ENCODE measurements at places on chromosomes 13 and 19.

- DNase-seq, result no peak
Measured at GRCh38 chr19:17020385-17020784, 6.2 kb downstream of the CPAMD8 start.

DNA sequence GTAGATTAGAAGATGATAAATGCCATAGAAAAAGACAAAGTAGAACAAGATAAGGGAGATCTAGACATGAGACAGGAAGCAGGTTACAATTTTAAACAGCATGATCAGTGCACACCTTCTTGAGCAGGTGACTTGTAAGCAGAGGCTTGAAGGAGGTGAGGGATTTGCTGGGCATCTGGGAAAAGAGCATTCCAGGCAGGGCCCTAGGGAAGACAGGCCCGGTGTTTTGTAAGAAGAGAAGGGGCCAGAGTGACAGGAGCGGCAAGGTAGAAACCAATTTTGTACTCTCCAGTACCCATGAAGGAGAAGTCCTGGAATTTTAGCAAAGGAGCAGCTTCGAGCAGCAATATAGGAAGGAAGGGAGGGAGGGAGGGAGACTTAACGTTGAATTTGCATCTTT lies 296.5 kb downstream of the MZT1 start:
- DNase-seq, result no peak

DNA sequence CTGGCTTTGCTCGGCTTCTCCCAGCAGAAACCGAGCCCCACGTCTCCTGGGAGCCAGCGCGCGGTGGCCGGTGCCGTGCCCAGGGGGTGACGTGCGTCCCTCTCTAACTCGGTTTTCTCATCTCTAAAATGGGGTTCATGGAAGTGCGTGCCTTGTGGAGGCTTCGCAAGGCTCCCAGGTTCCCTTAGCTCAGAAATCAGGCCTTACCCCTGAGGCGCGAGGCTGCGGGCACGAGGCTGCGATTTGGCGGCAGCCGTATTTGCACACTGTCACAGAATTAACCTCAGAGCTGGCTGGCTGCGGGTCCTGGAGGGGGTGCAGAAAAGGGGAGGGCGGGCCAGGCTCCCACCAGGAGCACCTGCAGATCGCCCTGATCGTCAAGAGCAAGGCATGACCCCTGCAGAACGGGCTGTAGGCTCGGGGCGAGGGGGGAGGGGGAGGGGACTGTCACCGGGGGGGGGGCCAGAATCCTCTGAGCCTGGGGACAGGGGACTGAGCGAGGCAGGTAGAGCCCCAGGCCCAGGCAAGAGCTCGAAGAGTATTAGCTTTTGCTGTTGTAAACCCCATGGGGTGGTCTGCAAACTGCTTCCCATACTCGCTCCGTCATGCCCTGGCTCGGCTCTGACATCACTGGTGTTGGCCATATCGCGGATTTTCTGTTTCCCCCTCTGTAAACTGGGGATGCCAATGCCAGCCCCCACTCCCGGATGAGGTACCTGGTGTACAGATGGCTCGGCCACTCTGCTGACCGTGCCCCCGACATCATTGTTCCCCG lies 62.2 kb downstream of the CCNE1 start:
- no peak for DNase-seq

DNA sequence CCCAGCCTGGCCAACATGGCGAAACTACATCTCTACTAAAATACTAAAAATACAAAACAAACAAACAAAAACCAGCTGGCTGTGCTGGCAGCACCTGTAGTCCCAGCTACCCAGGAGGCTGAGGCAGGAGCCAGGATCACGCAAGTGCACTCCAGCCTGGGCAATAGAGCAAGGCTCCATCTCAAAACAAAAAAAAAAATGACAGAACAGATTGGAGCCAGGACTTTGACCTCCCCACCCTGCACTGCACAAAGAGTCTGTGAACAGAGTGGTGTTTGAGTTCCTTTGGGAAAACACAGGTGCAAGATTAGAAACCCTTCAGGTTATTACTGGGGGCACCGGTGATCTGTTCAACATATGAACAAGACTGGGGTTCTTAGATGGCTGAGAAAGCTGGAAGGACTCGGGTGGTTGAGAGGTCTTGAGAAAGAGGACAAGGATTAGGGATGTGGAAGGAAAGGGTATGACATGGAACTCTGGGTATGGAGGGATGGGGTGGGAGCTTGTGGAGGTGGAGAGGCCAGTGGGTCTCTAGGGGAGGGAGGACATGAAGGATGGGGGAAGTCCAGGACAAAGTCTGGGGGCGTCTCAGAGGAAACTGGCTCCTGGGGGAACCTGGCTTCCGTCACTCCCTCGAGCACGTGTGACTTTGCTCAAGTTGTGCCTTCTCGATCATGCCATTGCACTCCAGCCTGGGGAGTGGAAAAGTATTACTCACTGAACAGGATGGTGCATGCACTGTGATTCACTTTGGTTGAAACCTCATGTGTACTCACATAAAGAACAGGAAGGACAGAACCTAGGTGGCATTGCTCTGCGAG lies 25.9 kb downstream of the RCN3 start:
- peak; percentile 77 for DNase-seq

- DNase-seq, result no peak
Measured at GRCh38 chr19:963486-963951, 20.6 kb upstream of the WDR18 start.

DNA sequence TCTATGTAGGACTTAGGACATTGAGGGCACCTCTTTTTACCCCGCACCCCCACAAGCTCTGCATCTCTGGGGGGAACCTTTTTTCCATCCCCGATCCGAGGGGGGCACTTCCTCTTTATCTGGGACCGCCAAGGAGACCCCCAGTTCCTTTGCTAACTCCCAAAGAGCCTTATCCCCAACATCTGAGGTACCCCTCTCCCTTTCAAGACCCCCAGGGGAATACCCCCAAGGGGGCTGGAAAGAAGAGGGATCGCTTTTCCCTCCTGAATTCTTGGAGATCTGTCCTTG lies 1.1 kb downstream of the TNFSF9 start:
- DNase-seq, result no peak

GRCh38 chr19:616062-616700 lies 17.2 kb downstream of the POLRMT start:
- DNase-seq, result no peak

DNA sequence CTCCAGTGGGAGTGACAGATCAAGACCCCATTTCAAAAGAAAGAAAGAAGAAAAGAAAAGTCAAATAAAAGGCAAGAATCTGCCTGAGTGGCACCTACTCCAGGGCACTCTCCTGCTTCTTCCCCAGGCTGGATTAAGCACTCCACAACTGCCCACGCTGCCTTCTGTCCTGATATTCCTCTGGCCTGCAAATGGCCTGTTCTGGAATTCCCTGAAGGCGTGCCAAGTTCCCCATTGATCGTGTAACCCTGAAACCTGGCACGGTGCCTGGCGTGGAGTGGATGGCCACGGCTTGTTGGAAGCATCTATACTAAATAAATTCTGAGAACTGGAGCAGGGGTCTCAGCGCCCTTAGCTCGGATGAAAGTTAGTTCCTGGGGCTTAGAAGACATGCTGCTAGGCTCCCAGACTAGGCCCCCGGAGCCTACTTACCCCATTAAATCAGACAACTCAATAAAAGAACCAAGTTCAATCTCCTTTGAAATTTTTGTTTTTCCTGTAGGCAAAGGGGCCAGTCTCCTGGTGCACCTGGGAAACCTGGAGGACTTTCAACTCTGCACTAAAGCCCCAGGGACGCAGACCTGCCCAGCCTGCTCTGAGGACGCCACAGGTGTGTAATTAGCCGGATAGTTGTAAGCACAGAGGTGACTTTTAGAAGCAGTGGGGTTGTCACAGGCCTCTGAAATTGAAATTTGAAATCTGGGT lies 21.9 kb downstream of the ANKRD27 start:
- DNase-seq, result no peak

GRCh38 chr13:95480131-95480545 lies 72.4 kb upstream of the CLDN10 start:
- no peak for DNase-seq

Data from RWPE1 (cell line).